ENCODE measurements at places on chromosomes 16 and 17. TPM values are rescaled to one million over a fixed set of nuclear protein-coding genes. Genes with fewer than 3 reads are reported as not detected.
A peak's percentile ranks its signal among the peaks of the same experiment; 100 is the strongest.

The ANKFN1 gene
- 0.92 TPM for polyA plus RNA-seq

The SOX15 gene
- polyA plus RNA-seq = 0.76 TPM

The USP22 gene
- 38.0 TPM for polyA plus RNA-seq

GRCh38 chr17:77753246-77753645 is 205.3 kb upstream of the TNRC6C start:
- no peak overlapping the region for H3K4me3 ChIP-seq
- DNase-seq = no peak
- no peaks in the 10 kb centered on the region for H3K4me1 ChIP-seq
- no peaks in the 10 kb centered on the region for H3K36me3 ChIP-seq
- no peak overlapping the region for H3K27ac ChIP-seq

The LDHD gene
- 13.0 TPM for polyA plus RNA-seq

The PDILT gene
- 150 TPM for polyA plus RNA-seq

DNA sequence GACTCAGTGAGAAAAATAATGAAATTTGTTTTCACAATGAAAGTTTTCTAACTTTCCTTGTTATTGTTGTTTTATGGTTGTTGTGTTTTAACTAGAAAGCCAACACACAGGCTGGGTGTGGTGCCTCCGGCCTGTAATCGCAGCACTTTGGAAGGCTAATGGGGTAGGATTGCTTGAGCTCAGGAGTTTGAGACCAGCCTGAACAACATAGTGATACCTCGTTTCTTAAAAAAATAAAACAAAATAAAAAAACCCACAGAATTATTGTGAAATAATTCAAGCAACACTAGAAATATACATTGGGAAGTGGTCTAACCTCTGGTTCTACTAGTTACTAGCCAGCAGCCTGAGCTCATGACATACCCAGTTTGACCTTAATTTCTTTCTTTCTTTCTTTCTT is 630 bp downstream of the MILR1 start:
- no peak for DNase-seq
- no peaks in the 10 kb centered on the region for H3K27me3 ChIP-seq
- no peak overlapping the region for H3K4me3 ChIP-seq

The RAC3 gene
- polyA plus RNA-seq = 16.2 TPM

- H3K27me3 ChIP-seq = no peaks in the 10 kb centered on the region
- H3K4me3 ChIP-seq = no peak overlapping the region
- H3K4me1 ChIP-seq = peaks cover 19% of the 10 kb centered on the region
- peak overlapping the region; percentile 22 for H3K27ac ChIP-seq
- no peak for DNase-seq
These were observed 36.9 kb downstream of the XYLT1 start for GRCh38 chr16:17433577-17434451.

The NEUROD2 gene
- polyA plus RNA-seq = 0.03 TPM

GRCh38 chr16:81283044-81283443 is 31.7 kb upstream of the GAN start:
- H3K4me1 ChIP-seq = no peaks in the 10 kb centered on the region
- no peak overlapping the region for H3K4me3 ChIP-seq
- H3K36me3 ChIP-seq = no peaks in the 10 kb centered on the region
- H3K27ac ChIP-seq = no peak overlapping the region
- H3K27me3 ChIP-seq = no peaks in the 10 kb centered on the region

- no peaks in the 10 kb centered on the region for H3K27me3 ChIP-seq
- H3K36me3 ChIP-seq = no peaks in the 10 kb centered on the region
- H3K4me3 ChIP-seq = no peak overlapping the region
- no peak for DNase-seq
- no peaks in the 10 kb centered on the region for H3K4me1 ChIP-seq
These were observed 172.5 kb downstream of the HS3ST3A1 start for GRCh38 chr17:13429201-13429600.

The CD79B gene
- polyA plus RNA-seq = 1.7 TPM

The YPEL2 gene
- polyA plus RNA-seq = 10.4 TPM

The NEK8 gene
- 2.8 TPM for polyA plus RNA-seq

DNA sequence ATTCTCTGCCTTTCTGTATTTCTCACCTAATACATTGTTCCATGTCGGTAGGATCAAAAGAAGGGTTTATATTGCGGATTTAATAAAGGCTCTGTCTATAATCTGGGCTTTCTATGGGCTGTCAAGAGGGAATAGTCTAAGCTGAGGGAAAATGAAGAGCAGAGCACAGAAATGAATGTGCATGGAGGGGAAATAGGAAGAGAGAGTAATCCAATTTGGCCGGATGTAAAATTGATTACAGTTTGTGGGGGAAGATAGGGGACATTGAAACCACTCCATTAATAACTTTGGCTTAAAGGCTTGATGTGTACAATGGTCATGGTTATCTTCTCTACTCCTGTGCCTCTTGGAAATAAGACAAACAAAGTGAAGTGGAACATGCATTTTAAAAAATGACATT is 334.2 kb upstream of the CDH8 start:
- no peak overlapping the region for H3K4me3 ChIP-seq
- no peak overlapping the region for H3K27ac ChIP-seq
- no peaks in the 10 kb centered on the region for H3K4me1 ChIP-seq
- no peaks in the 10 kb centered on the region for H3K36me3 ChIP-seq
- H3K27me3 ChIP-seq = no peaks in the 10 kb centered on the region

The MAF gene
- polyA plus RNA-seq = 11.3 TPM

DNA sequence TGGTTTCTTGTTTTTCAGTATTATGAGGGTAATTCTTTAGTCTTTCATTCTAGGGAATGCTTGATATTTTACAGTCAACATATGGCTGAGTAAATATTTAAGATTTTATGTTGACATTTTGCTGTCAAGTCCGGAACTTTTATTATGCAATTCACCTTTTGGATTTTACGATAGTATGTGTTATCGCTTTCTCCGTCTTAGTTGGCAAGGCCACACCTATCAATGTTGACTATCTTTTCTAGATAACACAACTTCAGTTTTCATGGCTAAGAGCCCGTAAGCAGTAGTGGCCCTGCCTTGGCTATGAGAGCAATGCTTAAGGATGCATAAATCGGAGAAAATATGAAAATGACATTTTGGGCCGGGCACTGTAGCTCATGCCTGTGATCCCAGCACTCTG is 39.5 kb upstream of the CDH13 start:
- no peak overlapping the region for H3K4me3 ChIP-seq
- no peak overlapping the region for H3K27ac ChIP-seq
- DNase-seq = no peak
- no peaks in the 10 kb centered on the region for H3K36me3 ChIP-seq
- H3K27me3 ChIP-seq = no peaks in the 10 kb centered on the region
- H3K4me1 ChIP-seq = peaks cover 10% of the 10 kb centered on the region

DNA sequence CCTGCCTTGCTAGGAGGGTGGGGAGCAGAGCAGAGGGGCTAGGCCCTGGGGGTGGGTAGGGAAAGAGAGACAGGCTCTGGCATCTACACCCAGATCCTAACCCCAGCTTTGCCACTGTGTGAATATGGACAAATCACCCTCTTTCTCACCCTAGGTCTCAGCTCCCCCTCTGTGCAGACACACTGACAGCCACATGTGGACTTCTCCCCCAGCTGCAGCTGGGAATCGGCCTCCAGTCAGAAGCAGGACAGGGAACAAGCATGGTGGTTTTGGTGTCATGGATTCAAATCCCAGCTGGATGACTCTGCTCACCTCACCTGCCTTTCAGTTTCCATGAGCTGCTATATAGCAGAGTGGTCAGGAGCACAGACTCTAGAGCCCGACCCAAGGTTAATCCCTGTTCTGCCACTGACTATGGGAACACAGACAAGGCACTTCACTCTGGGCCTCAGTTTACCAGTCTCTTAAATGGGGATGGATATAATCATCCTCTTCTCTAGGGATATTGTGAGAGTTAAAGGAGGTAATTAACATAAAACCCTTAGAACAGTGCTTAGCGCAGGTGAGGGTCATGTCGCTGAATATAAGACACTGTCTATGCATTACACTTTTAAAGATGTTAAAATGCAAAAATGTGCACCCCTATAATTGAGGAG is 26.2 kb upstream of the MAP3K14 start:
- no peak overlapping the region for H3K27ac ChIP-seq
- H3K27me3 ChIP-seq = no peaks in the 10 kb centered on the region
- H3K4me3 ChIP-seq = no peak overlapping the region
- no peak for DNase-seq
- peaks cover 15% of the 10 kb centered on the region for H3K4me1 ChIP-seq

The SNAI3 gene
- polyA plus RNA-seq = 4.2 TPM

The DNAH17 gene
- polyA plus RNA-seq = not detected

DNA sequence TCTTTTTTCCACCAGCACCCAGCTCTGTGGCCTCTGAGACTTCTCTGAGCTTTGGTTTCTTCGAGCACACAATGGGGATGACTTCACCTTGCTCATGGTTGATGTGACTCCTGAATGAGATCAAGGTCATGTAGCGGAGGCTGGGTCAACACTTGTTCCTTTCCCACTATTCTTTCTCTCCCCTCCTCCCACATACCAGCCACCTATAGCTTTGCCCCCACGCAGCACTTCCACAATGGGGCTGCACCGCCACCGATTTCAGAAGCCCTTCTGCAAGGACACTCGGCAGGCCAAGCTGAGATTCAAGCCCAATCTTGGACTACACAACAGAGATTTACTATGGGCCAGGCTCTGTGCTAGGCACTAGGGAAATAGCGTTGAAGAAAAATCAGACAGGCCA is 14.4 kb downstream of the TRIM25 start:
- DNase-seq = no peak
- H3K4me3 ChIP-seq = no peak overlapping the region
- H3K27ac ChIP-seq = no peak overlapping the region
- H3K36me3 ChIP-seq = peaks cover 100% of the 10 kb centered on the region
- peaks cover 12% of the 10 kb centered on the region for H3K4me1 ChIP-seq

DNA sequence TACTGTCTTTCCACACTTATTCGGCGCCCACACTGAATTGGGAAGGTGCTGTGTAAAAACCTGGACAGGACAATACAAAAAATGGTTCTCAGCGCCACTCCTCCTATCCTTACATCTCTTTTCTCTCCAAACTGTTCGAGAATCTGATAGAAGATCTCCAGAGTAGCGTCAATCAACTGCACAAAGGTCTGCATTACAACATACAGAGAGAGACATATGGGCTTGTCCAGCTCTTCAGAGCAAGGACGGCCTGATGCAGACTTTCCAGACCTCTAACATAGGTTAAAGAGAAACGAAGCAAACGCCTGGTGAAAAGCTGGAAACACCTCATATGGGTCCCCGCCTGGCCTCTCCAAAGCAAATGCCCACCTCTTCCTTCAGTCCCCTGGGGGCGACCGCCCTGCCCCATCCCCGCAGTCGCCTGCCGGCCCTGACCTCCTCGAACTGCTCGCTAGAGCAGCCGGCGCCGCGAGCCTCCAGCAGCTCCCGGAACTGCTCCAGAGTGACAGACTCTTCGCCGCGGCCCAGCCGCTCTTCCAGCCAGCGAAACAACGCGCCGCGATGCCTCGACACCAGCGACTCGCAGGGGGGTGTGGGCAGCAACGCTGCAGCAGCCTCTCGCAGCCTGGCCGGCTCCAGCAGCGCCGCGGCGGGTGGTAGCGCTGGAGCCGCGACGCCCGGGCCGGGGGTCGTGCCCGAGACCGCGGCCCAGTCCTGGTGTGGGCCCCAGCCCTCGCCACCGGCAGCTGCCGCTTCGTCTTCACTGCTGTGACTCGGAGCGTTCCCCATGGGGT is 526 bp downstream of the ZZEF1 start:
- peak overlapping the region; percentile 99 for H3K4me3 ChIP-seq
- peak overlapping the region; percentile 98 for H3K27ac ChIP-seq
- H3K36me3 ChIP-seq = peaks cover 5% of the 10 kb centered on the region
- H3K27me3 ChIP-seq = no peaks in the 10 kb centered on the region
- peaks cover 50% of the 10 kb centered on the region for H3K4me1 ChIP-seq

The CNGB1 gene
- not detected for polyA plus RNA-seq

- peaks cover 15% of the 10 kb centered on the region for H3K4me1 ChIP-seq
- no peaks in the 10 kb centered on the region for H3K27me3 ChIP-seq
- no peak for DNase-seq
- H3K27ac ChIP-seq = no peak overlapping the region
- H3K36me3 ChIP-seq = peaks cover 8% of the 10 kb centered on the region
- no peak overlapping the region for H3K4me3 ChIP-seq
These were observed 74.1 kb downstream of the CCDC182 start for GRCh38 chr17:57670769-57671569.

The MYH2 gene
- polyA plus RNA-seq = 1.4 TPM

DNA sequence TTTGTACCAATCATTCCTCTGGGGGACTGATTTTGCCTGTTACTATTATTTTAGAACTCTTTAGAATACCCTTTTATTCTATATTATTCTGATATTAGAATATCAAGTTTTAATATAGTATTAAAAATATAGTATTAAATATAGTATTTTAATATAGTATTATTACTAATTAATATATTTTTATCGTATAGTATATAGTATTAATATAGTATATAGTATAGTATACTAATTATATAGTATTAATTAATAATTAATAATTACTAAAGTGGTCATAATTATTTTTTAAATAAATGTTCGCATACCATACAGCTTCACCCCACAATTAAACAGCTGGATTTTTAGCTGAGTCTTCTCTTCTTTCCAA is 73.3 kb downstream of the GNAO1 start:
- no peaks in the 10 kb centered on the region for H3K27me3 ChIP-seq
- no peaks in the 10 kb centered on the region for H3K36me3 ChIP-seq
- no peak overlapping the region for H3K27ac ChIP-seq
- no peak overlapping the region for H3K4me3 ChIP-seq
- DNase-seq = no peak
- peaks cover 9% of the 10 kb centered on the region for H3K4me1 ChIP-seq

The ARL17A gene
- 1.8 TPM for polyA plus RNA-seq

DNA sequence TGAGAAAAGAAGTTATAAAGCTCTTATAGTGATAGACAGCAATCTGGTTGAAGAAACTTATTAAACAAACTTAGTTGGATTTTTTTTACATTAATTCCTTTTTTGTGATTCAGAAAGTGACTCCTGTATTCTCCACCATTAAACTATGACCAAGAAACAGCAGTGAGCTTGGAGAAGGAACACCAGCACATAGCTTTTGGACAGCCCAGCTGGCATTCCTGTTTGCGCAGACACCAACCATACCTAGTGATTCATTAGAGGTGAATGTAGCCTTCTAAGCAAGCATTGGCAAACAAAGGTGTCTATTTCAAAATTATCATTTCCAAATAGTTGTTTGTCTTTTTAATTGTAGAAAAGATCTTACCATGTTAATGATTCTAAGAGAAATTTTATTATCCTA is 94.4 kb downstream of the STXBP4 start:
- H3K4me1 ChIP-seq = no peaks in the 10 kb centered on the region
- H3K4me3 ChIP-seq = no peak overlapping the region
- DNase-seq = no peak
- H3K36me3 ChIP-seq = no peaks in the 10 kb centered on the region
- no peaks in the 10 kb centered on the region for H3K27me3 ChIP-seq
- H3K27ac ChIP-seq = no peak overlapping the region

The GSDMA gene
- 0.08 TPM for polyA plus RNA-seq

- no peaks in the 10 kb centered on the region for H3K27me3 ChIP-seq
- no peak for DNase-seq
- H3K27ac ChIP-seq = peak overlapping the region; percentile 70
- peaks cover 61% of the 10 kb centered on the region for H3K4me1 ChIP-seq
- no peak overlapping the region for H3K4me3 ChIP-seq
These were observed 44.5 kb downstream of the ZNRF1 start for GRCh38 chr16:75043175-75043895.

GRCh38 chr16:80652441-80652840 is 111.6 kb downstream of the DYNLRB2 start:
- H3K27me3 ChIP-seq = no peaks in the 10 kb centered on the region
- DNase-seq = no peak
- no peak overlapping the region for H3K4me3 ChIP-seq
- no peaks in the 10 kb centered on the region for H3K36me3 ChIP-seq

The HOXB5 gene
- polyA plus RNA-seq = 2.2 TPM

The PMP22 gene
- polyA plus RNA-seq = 54.4 TPM

Measured in stomach (tissue), 19 donors.